ENCODE measurements at places on chromosomes 12 and 14. TPM values are rescaled to one million over a fixed set of nuclear protein-coding genes. Genes with fewer than 3 reads are reported as not detected.

Gene PTPRO
- 9.2 TPM for total RNA-seq

DNA sequence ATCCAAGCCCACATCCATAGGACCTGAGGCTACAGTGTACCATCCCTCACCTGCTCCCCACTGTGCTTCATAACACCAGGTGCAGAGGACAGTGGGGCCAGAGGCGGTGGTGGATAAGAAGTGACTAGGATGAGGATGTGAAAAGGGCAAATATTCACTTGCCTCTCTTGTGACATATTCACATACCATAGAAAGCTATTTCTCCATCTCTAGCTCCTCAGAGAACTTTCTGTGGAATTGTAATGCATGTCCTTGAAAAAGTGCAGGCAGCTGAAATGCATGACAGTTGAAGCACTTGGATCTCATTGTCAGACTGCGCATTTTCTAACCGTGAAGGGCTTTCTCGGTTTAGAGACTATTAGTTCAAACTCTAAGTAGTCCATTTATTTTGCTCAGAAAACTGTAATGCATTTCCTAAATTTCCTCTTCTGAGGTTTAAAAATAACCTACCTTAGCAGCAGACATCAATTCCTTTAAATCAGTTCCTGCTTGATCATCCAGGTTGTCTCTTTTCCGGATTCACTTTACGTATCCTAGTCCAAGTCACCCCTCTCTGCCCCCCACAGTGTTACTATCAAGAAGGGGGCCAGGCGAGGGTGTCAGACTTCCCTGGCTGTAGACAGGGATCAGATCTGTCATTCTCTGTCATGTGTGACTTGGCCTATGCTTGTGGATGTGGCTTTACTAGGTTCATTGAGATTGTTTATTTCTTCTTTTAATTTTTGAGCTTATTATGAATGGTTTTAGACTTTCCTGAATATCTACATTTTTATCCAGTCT, 984.0 kb upstream of the TMEM132C start:
- DNase-seq, result no peak

Gene BDKRB1
- not detected for total RNA-seq

Gene SLC2A14
- 0.90 TPM for total RNA-seq

GRCh38 chr12:112752303-112752702, 39.2 kb upstream of the RPH3A start:
- DNase-seq, result no peak

DNA sequence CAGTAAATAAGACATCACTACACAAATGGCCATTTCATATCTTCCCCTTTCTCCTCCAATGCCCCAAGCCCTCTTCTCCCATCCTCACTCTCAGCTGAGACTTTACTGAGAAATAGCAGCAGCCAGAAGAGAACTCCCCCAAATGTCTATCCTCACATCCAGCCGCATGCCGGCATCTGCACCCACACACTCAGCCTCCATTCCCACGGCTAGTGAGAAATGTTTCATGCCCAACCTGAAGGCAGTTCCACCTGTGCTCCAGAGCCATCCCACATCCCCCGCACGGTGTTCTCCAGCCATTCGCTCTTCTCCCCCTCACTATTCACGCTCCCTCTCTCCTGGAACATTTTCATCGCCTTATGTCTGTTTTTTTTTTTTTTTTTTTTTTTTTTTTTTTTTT, 208.7 kb upstream of the DIO3 start:
- DNase-seq, result peak; percentile 11

All from uterus (tissue), 4 donors.